ENCODE measurements at places on chromosomes 5 and 9. TPM values are rescaled to one million over a fixed set of nuclear protein-coding genes. Genes with fewer than 3 reads are reported as not detected.

The PCDHA5 gene
- total RNA-seq, result under 0.01 TPM

The PPIP5K2 gene
- 35.9 TPM for total RNA-seq

The PCDHB8 gene
- total RNA-seq, result 0.38 TPM

The PDE6A gene
- under 0.01 TPM for total RNA-seq

The CCDC187 gene
- not detected for total RNA-seq

The EPB41L4A gene
- 27.6 TPM for total RNA-seq

The EFCAB9 gene
- total RNA-seq, result not detected

Measured in dermis microvascular lymphatic vessel endothelial cell (primary cell).